ENCODE measurements at places on chromosomes 1 and 21.

GRCh38 chr1:210620867-210621488 lies 292.3 kb downstream of the HHAT start:
- DNase-seq, result no peak

- no peak for DNase-seq
Observed at GRCh38 chr21:38716942-38717341, 88.8 kb upstream of the ETS2 start.

- DNase-seq, result no peak
Observed at GRCh38 chr21:44258056-44258725, 3.5 kb downstream of the DNMT3L start.

- no peak for DNase-seq
Observed at GRCh38 chr1:209461168-209461567, 122.3 kb upstream of the CAMK1G start.

GRCh38 chr1:60126723-60127122 lies 53.2 kb upstream of the C1orf87 start:
- no peak for DNase-seq

- DNase-seq, result no peak
Observed at GRCh38 chr1:162389971-162390370, 8.4 kb downstream of the C1orf226 start.

DNA sequence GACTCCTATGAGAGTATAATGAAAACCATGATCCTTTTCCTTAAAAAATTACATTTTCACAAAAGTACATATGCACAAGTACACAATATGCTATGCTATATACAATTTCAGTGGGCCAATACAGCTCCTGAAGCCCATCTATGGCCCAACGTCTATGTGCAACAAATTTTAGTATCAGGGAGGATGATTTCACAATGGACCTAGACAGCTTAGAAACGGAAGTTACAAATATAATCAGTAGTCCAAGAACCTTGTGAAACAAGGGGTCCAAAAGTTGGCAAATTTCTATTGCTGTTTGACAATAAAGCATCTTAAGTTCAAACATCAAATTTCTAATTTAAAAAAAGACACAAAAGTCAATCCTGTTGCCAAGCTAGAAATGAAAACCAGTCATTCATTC lies 87.0 kb downstream of the DPYD start:
- DNase-seq, result no peak
